AML-193 (cell line): ENCODE measurements at places on chromosomes 4 and X.

DNA sequence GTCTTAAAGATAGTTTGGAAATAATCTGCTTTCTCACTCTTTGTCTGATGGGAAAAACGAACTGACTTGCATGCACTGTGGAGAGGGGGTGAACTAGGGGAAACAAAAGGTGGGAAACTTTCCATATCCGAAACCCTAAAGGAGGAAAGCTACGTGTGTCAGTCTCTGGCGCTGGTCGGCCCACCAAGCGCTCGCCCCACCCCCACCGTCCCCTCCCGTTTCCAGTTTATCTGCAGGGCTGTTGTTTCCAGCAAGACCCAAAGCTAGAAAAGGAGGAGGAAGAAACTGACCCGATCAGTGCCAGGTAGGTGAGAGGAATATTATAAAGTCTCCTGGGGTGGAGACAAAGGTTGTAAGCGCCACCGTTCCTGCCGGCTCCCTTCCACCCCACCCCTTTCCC is 552 bp downstream of the TCEAL9 start:
- no peak for DNase-seq

DNA sequence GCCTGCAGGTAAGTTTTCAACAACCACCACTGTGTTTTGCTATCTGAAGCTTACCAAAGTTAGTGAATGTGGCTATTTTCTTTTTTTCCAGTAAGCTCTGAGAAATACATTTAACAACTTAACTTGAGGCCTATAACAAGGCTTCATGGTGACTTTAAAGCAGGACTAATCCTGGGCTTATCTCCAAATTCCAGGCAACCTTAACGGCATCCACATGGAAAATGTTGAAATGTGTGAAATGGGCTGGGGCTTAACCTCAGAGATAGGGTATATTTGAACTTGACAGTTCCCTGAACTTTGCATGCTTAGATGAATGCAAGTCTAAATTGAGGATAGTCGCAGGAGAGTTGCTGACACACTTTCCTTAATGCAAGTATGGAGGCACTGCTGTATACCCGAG is 539.2 kb downstream of the GALNTL6 start:
- DNase-seq, result no peak

DNA sequence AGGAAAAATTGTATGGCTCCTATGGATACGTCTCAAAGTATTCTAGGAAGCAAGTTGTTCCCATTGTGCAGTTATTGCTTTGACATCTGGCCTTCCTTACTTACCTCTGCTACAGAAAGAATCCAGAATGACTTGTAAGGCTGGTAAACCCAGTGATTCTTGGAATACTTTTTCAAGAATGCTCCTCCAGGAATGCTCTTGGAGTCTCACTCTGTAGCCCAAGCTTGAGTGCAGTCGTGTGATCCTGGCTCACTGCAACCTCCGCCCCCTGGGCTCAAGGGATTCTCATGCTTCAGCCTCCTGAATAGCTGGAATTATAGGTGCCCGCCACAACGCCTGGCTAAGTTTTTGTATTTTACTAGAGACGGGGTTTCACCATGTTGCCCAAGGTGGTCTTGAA is 38.1 kb downstream of the GAB1 start:
- no peak for DNase-seq

GRCh38 chr4:164926301-164926700 is 49.3 kb downstream of the APELA start:
- DNase-seq, result no peak

DNA sequence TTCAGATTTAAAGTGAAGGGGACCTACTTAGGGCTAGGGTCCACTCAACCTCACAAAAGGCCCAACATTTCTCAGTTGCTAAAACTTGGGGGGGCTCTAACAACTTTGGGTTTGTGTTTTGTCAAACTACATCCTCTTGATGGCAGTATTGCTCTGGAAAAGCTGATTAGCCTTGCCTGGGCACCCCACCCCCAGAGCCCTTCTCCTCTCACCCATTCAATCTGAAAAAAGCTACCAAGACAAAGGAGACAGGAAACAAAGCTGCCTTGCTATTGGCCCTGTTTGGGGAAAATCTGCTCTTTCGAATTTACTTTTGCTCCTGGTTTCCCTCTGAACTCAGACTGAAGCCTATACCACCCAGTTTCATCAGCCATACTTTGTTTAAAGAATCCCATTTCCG is 195.2 kb upstream of the STK26 start:
- DNase-seq, result peak; percentile 51

DNA sequence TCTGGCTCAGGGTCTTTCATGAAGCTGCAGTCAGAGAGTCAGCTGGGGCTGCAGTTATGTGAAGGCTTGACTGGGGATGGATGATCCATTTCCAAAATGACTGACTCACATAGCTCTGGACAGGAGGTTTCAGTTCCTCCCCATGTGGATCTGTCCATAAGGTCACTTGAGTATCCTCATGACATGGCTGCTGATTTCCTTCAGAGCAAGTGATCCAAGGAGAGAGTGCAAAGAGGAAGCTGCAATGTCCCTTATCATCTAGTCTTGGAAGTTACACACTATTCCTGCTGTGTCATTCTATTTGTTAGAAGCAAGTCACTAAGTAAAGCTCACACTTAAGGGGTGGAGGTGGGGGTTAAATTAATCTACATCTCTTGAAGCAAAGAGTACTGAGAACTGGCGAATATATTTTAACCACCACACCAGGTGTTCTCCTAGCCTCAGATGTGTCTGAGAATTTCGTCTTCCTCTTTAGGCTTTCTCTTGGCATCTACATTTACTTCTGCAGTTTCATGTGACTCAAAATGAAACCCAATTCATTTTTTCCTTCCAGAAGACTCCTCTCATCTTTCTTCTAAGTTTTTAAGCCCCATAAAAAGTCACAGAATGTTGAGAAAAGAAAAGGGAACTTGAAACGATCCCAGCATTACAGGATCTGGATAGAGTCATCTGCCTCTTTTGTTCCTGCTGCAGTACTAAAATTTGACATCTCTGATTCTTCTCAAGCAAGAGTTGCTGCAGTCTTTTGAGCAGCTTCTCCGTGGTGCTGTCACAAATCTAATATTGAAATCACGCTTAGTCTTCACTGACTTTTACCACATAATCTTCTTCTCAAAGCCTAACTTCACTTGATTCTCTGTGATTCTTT is 3.8 kb upstream of the GRPR start:
- DNase-seq, result no peak

DNA sequence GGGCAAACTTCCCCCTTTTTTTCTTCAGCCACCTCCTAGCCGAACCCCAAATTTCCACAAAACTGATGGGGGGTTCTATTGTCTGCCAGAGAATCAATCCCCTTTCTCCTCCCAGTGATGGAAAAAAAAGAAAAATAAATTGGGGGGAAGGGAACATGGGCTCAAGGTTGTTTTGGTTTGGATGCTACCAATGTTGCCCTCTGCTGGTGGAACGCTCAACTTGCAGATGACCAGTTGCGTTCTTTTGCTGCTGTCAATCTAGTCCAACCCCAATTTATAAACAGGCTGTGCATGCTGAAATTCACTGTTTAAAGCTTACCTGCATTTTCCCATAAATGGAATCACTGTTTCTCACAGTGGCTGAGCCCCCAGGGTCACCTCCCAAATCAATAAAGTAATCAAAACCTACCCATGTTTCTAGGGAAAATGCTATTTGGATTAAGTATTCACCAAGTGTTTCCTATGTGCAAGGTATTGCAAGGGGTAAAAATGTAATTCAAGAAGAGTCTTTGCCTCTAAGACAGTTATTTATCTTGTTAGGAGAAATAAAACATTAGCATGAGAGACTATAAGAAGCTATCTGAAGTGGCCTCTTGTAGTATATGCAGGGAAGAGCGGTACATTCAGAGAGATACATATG is 116.7 kb upstream of the TMEM164 start:
- peak; percentile 11 for DNase-seq
